ENCODE measurements at places on chromosomes 5 and 9. TPM values are rescaled to one million over a fixed set of nuclear protein-coding genes. Genes with fewer than 3 reads are reported as not detected.

UBE2D2 gene
- 127 TPM for polyA plus RNA-seq

ANKRD55 gene
- polyA plus RNA-seq: not detected

HSPB3 gene
- 0.08 TPM for polyA plus RNA-seq

ITGA1 gene
- 1.2 TPM for polyA plus RNA-seq

GRCh38 chr9:92550765-92551164 lies 15.0 kb upstream of the ECM2 start:
- no peaks in the 10 kb centered on the region for H3K36me3 ChIP-seq
- H3K27me3 ChIP-seq: no peaks in the 10 kb centered on the region
- H3K27ac ChIP-seq: no peak overlapping the region
- no peak for DNase-seq
- H3K4me1 ChIP-seq: no peaks in the 10 kb centered on the region

GRCh38 chr5:69271376-69271775 lies 36.7 kb downstream of the CDK7 start:
- no peaks in the 10 kb centered on the region for H3K27me3 ChIP-seq
- H3K4me1 ChIP-seq: peaks cover 5% of the 10 kb centered on the region
- H3K36me3 ChIP-seq: peaks cover 5% of the 10 kb centered on the region
- peak overlapping the region; percentile 5 for H3K27ac ChIP-seq
- DNase-seq: no peak

- DNase-seq: no peak
- H3K27me3 ChIP-seq: no peaks in the 10 kb centered on the region
- H3K27ac ChIP-seq: no peak overlapping the region
- H3K4me3 ChIP-seq: no peak overlapping the region
Measured at GRCh38 chr5:157449011-157449723, 10.8 kb upstream of the NIPAL4 start.

DNA sequence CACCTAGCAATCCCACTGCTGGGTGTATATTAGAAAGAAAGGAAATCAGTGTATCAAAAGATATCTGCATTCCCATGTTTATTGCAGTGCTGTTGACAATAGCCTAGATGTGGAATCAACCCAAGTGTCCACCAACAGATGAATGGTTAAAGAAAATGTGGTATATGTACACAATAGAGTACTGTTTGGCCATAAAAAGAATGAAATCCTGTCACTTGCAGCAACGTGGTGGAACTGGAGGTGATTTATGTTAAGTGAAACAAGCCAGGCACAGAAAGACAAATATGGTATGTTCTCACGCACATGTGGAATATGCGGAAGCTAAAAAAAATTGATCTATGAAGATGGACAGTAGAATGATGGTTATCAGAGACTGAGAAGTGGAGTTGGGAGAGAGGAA lies 221.6 kb upstream of the DAP start:
- DNase-seq: no peak
- no peak overlapping the region for H3K27ac ChIP-seq
- no peak overlapping the region for H3K4me3 ChIP-seq
- H3K36me3 ChIP-seq: no peaks in the 10 kb centered on the region

DNA sequence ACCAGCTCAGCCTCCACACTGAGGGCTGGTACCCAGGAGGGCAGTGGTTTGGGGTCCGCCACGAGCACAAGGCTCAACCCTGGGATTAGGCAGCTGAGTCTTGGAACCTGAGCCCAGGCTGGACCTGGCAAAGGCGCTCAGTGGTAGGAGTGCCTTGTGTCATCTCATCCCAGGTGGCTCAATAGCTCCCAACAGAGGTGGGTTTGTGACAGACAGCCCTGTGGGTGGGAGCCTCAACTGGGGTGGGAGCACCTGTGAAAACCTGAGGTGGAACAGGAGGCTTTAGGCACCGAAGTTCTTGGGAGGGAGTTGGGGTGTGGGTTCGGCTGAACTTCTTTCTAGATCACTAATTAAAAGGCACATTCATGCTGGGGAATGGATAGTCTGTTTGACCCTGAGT lies 35.2 kb upstream of the SMU1 start:
- peaks cover 15% of the 10 kb centered on the region for H3K4me1 ChIP-seq
- peaks cover 20% of the 10 kb centered on the region for H3K36me3 ChIP-seq
- no peak for DNase-seq
- no peaks in the 10 kb centered on the region for H3K27me3 ChIP-seq

- H3K4me1 ChIP-seq: no peaks in the 10 kb centered on the region
- no peak overlapping the region for H3K4me3 ChIP-seq
- H3K27ac ChIP-seq: no peak overlapping the region
- H3K36me3 ChIP-seq: no peaks in the 10 kb centered on the region
Measured at GRCh38 chr9:75532233-75533050, 358.0 kb upstream of the PCSK5 start.

GRCh38 chr5:6452622-6453504 lies 4.2 kb downstream of the UBE2QL1 start:
- H3K27ac ChIP-seq: no peak overlapping the region
- no peaks in the 10 kb centered on the region for H3K36me3 ChIP-seq
- no peaks in the 10 kb centered on the region for H3K4me1 ChIP-seq
- no peak overlapping the region for H3K4me3 ChIP-seq

All from keratinocyte (primary cell).